ENCODE measurements at places on chromosomes 7 and 10.

GRCh38 chr10:23069019-23069815 is 26.2 kb upstream of the MSRB2 start:
- DNase-seq = no peak

DNA sequence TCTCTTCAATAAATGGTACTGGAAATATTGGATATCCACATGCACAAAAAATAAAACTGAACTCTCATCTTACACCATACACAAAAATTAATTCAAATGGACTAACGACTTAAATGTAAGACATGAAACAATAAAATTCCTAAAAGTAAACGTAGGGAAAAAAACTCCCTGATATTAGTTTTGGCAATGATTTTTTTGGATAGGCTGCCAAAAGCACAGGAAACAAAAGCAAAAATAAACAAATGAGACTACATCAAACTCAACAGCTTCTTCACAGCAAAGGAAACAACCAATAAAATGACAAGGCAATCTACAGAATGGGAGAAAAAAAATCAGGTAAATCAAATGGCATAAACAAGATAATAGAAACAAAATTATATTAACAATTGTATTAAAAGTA is 65.7 kb downstream of the ORC5 start:
- no peak for DNase-seq

GRCh38 chr10:33478675-33479125 is 144.2 kb upstream of the NRP1 start:
- DNase-seq = no peak

DNA sequence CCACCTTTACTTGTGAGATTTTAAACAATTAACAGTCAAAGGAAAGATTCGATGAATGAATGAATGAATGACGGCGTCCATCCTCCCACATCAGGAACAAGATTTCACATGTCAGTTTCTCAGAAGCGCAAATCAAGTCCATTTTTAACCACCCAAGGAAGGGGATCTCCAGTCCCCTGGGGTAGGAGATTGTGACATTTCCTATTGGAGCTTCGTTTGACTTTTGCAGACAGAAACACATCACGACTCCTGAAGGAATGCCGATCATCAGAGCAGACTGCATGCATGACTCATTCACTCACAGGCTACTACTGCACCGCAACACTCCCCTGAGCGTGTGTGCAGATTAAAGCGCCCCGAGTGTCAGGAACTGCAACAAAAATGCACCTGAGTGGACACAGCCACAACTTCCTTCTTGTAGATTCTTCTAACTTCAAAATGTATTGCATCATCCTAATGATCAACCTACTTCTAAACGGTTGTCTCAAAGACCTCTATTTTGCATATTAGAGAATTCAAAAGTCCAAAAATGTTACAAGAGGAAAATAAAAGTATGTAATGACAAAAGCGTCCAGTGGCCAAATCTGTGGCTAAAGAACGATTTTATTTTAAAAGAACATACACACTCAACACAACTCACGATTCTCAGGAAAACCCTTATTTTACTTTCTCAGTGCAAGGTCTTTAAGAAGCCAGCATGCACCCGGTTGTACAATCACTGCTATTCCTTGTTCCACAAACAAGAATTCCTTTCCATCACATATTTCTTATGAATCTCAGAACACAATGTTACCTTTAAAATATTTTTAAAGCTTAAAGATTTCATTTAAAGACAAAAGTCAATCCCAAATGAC is 172.6 kb downstream of the FAM107B start:
- DNase-seq = peak; percentile 25

GRCh38 chr7:94012746-94013145 is 8.6 kb upstream of the BET1 start:
- no peak for DNase-seq

DNA sequence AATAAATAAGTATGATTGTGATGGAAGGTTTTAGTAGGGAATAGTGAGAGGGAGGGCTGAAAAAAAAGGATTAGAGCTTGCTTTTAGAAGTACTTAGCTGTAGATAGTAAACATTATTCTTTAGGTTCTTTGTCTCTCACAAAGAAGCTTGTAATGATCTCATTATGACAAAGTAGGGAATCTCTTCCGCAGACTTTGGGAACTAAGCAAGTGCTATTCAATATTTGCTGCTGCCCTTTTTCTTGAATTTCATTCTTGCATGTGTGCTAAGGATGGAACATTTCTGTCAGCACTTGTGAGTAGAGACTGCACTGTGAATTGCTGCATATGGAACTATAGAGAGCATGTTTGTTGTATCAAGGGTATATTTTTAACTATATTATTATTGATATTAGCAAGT is 173.4 kb downstream of the ST7 start:
- no peak for DNase-seq

DNA sequence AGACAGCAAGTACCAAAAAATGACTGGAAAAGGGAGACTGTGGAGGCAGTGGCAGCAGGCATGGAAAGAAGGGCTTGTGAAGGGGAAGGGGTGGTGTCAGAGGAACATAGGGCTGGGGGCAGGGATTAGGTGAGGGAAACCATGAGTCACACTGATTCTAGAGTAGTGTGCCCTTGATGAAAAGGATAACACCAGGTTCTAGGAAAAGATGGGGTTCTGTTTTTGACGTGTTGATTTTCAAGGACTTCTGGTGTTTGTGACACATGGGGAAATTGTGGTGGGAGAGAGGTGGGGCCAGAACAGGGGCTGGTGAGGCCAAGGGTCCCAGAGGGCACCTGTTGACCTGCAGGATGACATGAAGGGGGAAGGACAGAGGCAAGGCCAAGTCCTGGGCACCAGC is 57.1 kb downstream of the FIGNL1 start:
- no peak for DNase-seq

DNA sequence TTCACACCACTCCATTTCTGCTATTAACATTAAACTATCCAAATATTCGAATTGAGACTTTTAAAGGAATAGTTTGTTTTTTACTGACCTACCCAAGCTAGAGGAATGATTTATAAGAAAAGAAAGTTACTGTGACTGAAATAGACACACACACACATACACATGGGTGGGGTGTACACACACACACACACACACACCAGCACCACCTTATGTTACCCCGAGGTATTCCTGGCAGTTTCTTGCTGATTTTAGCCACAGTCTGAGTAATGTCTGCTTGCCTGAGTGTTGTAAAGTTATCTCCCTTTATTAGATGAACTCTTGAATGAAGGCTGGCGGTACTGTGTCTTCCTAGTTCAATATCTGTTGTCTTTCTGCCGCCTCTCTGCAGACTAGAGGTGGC is 91.3 kb upstream of the PRKG1 start:
- no peak for DNase-seq

DNA sequence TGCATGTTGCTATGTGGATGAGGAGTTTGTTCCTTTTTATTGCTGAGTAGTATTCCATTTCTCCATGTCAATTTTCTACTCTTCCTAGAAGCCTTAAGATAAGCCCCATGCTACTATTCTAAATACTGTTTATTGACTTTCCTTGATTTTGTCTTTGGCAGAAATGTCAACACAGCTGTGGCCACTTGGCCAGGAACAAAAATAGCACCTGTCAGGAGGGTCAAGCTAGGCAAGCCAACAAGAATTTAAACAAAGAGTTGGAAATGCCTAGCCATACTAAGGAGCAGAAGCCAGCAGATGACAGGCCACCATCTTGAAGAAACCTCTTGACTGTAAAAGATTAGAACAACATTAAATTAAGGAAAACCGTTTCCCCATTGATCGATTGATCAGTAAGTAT is 34.7 kb downstream of the JAZF1 start:
- DNase-seq = no peak

- DNase-seq = peak; percentile 72
These were observed 70.5 kb downstream of the ADCYAP1R1 start for GRCh38 chr7:31122649-31123058.

GRCh38 chr10:93718937-93719725 is 16.7 kb upstream of the FRA10AC1 start:
- peak; percentile 12 for DNase-seq

DNA sequence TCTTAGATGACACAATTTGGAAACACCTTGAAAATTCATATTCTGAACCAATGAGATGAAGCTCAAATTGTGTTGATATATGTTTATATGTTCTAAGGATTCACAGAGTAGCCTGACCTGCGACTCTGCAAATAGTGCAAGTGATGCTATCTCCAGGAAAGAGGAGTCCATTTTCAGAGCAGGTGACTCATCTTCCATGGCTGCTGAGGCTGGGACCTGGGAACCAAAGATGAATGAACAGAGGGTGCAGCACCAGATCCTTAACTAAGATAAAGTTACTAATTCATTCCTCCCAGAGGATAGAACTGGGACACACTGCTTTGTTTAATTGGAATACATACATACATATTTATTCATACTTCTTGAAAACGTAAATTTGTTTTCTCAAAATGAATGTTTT is 240.6 kb upstream of the SEMA3C start:
- peak; percentile 68 for DNase-seq

DNA sequence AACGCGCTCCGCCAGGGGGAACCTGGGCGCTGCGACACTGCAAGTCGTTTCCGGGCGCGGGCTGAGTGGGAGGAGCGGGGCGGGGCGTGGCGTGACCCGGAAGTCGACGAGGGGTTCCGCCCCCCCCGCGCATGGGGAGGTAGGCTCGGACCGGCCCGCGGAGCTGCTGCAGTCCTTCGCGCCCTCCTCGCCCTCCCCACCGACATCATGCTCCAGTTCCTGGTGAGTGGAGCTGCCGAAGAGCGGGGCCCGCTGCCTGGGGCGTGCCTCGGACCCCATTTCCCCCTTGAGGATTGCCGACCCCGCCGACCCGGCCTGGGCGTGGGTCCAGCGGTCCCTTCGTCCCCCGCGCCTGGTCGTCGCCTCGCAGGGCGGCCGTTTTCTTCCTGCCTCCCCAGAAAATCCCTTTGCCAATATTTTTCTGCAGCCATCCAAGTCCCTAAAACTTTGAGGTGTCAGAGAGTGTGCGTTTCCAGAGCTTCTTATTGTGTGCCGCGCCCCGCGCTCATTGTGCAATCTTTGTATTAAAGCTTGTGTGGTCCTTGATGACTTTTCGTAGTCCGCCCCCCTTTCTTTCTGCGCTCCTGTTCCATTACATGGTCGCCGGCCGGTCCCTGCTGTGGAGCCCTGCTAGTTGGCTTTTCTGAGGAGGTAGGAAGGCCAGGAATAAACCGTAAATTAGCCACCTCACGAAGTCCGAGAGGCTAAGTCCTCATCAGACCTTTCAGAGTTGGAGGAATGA is at the start of gene STMP1:
STMP1 (plus strand) TSS at position 142 of the 742 bp plus-strand sequence.
- peak; percentile 99 for DNase-seq

GRCh38 chr10:119167041-119167440 is 1.5 kb upstream of the SFXN4 start:
- no peak for DNase-seq

GRCh38 chr10:60341969-60342368 is 47.7 kb downstream of the ANK3 start:
- no peak for DNase-seq

DNA sequence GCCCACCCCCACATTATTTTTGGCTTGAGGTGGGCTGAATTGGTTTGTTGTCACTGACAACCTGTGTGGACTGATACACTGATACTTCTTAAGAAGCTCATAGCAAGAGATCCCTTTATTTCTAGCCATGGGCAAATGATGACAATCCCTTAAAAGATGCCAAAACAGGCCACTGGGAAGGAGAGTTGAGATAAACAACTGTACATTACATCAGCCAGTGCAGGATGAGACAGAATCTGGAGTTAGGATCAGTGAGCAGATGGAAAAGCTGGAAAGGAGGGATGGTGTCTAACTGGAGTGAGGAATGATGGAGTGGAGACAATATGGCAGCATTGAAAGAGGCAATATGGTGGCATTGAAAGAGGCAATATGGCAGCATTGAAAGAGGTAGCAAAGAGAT is 195.9 kb upstream of the LYZL2 start:
- no peak for DNase-seq

GRCh38 chr10:17023386-17024298 is 106.0 kb downstream of the CUBN start:
- DNase-seq = no peak

- no peak for DNase-seq
These were observed 10.5 kb downstream of the R3HCC1L start for GRCh38 chr10:98144985-98145384.

DNA sequence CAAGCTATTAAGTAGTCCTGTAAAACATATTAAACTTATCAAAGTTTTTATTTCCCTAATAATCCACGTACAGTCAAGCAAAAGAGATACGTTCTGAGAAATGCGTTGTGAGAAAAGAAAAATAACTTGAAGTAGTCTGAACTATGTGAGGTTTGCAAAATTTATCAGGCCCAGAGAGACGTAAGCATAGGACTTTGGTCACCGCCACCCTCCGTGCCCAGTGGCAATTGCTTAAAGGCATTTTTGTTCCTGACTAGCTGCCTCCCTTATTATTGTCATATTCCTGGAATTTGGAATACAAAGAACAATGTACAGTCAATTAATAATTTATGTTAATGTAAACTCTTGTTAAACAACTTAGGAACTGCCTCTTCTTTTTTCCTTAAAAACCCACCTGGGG is 22.8 kb downstream of the HIBADH start:
- no peak for DNase-seq

DNA sequence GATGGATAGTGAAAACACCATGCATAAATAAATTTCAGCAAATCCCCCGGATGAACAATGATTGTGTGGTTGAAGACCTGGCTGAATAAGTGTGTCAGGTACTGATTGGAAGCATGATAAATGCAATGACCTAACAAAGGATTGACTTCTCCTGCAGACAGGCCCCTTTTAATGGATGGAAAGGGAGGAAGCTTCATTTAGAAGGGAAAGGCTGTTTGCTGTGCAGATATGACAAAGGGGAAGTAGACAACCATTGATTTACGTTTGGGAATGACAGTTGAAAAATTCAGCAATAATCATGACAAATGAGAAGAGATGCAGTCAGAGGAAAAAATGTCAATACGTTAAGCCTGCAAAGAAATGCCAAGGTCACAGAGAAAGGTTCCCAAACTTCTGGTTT is 503.8 kb downstream of the LRMDA start:
- no peak for DNase-seq

GRCh38 chr7:157409753-157410727 is 73.2 kb downstream of the DNAJB6 start:
- DNase-seq = no peak

DNA sequence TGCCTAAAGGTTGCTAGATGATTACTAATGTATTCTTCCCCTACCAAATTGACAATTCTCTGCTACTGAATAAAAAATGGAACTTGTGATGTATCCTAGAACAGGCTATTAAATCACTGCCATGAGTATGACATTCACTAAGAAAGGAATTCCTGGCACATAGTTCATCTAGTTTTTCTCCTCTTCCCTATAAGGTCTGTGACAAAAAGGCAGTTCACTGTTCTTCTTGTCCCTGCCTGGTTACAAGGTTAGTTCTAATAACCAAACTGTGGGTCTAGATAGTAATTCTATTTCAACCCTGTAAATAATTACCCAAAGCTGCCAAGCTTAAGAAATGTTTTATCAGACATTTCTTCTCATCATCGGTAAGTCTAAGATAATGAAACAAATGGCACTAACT is 245.6 kb downstream of the BICC1 start:
- no peak for DNase-seq

All from BE2C (cell line).